ENCODE measurements at places on chromosomes 1 and 21.

- DNase-seq: no peak
These were observed 82.0 kb downstream of the NPHP4 start for GRCh38 chr1:5910276-5910620.

- DNase-seq: no peak
These were observed 384.3 kb downstream of the NTNG1 start for GRCh38 chr1:107525145-107525544.

DNA sequence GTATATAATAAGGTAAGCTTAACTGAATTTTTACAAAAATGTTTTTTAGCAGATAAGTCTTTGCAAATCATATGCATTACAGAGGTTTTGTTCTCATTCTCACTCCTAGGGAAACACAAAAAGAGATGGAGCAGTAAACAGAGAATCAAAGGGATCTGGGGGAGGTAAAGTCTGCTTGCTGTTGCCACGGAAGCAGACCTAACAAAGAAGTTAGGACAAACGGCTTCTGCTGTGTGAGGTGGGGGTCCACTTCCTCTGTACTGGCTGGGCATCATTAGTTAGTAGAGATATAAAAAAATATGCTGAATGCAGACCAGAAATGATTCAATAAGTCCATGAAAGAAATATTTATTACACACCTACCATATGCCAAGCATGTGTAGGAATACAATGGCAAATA is 34.2 kb downstream of the GJA5 start:
- no peak for DNase-seq

DNA sequence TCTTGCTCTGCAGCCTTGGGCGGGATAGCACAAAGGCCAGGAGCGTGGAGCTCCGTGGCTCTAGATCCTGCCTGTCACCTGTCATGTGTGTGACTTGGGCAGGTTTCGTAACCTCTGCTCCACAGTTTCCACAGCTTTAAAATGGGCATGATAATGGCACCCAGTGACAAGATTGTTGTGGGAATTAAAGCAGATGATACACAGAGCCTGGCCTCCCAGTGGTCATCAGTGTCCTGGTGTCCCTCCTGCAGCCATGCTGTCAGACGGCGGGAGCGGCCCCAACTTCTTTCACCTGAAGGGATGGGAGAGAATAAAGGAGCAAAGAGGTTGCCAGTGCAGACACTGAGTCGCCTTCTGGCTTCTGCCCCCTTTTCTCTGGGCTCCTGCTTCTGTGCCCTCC is 61.5 kb downstream of the SLC37A1 start:
- DNase-seq: no peak

DNA sequence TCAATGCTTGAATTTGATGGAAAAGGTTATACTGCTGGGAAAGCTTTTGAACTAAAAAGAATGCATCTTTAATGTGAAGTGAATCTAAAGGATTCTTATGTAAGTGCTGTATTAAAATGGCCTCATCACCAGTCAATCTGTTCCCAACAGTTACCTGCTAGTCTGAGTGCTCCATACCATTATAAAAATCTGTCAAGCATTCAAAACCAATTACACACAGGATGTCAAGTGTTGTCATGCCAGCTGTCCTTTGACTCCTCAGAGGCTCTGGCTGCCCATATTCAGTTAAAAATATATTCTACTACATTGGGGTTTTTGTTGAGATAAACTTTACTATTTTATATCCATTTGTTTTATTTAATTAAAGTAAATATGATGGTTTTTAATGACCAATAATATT is 1587.7 kb downstream of the AMY1C start:
- DNase-seq: no peak

GRCh38 chr21:36626791-36627190 is 72.1 kb upstream of the SIM2 start:
- no peak for DNase-seq
